Right lung (tissue), 10 donors: ENCODE measurements at places on chromosomes 3 and 15. TPM values are rescaled to one million over a fixed set of nuclear protein-coding genes. Genes with fewer than 3 reads are reported as not detected.

- no peak for DNase-seq
These were observed 170.2 kb upstream of the LRRC3B start for GRCh38 chr3:26452363-26452762.

DNA sequence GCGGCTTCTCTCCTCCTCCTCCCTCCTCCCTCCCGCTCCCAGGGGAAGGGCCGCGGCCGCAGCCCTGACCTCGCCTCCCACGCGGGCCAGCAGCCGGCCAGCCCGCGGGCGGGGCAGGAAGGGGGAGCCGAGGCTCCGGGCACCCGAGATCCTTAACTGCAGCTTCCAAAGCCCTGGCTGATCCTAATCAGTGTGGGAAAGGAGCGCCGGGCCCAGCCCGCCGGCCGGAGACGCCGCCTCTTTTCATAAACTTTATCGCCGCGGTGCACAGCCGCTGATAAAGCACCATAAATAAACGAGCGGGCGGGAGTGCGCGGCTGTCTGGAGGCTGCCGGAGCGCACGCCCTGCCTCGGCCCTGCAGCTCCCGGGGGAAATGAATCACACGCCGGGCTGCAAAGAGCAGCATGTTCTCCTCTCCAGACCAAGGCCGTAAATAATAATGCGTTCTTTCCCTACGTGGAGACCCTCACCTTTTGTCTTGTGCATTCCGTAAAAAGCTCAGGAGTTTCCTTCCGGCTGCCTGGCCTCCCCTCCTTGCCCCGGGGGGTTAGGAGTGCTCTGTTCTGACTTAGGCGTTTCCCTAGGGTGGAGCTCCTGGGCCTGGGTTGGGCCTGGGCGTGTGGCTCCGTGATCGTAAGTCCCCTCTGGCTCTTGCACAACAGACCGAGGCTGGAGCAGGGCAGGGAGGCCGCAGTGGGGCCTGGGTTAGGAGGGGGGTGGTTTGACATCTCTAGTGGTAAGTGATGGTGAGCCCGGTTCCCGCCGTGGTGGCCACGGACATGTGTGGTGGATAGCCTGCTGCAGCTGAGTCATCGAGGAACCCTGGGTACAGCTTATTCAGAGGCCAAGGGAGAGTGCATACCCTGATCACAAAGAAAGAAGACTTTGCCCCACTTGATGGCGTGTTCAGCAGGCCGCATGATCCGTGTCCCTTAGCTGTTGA is 132.6 kb upstream of the HES1 start:
- peak; percentile 66 for DNase-seq

TMIE gene
- 0.72 TPM for polyA plus RNA-seq

DNA sequence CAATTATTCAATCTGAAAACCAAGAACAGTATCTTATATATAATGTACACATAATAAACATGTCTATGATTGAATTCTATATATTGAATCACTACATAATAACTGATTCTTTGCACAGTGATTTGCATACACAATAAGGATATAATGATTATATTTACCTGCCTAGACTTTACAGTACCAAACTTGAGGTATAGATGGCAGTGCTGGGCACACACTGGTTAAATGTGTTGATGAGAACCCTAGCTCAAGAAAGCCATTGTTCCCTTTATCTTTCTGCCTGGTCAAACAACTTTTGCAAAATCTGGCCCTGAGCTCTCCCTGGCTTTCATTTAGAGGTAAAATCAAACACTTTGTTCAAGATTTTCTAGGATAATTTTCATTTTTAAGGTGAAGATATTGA is 697.7 kb downstream of the TUSC7 start:
- no peak for DNase-seq

DNA sequence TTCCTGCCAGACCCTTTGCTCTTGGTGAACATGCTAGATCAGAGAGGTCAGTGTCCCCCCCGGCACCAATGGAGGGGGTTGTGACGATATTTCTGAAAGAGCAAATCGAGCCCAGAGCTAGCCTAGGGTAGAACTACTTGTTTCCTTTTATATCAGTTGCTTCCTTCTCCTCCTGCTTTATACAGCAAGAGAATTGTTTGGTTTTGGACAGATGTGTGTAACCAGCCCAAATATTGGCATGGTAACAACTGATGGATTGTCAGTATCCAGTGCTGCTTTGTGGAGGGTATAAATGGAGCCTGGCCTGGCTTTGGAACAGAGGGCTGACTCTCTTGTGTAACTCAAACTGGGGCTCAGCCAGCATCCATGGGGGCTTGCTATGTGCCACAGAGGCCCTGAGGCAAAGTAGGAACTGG is 27.2 kb downstream of the SNX1 start:
- DNase-seq, result no peak

GRCh38 chr3:133038089-133038730 is at the start of gene TMEM108:
TSS of gene TMEM108 (plus strand) at chr3:133038391.
- DNase-seq, result peak; percentile 87

DNA sequence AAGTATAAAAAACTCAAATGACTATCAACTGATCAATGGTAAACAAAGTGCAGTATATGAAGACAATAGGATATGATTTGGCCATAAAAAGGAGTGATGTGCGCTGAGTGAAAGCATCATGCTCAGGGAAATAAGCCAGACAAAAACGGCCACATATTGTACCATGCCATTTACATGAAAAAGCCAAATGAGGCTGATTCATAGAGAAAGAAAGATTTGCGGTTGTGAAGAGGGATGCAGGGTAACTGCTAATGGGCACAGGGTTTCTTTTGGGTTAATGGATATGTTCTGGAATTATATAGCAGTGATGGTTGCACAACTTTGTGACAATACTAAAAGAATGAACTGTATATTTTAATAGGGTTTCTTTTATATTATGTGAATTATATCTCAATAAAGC is 877.2 kb upstream of the CFAP20DC start:
- DNase-seq, result no peak

DNA sequence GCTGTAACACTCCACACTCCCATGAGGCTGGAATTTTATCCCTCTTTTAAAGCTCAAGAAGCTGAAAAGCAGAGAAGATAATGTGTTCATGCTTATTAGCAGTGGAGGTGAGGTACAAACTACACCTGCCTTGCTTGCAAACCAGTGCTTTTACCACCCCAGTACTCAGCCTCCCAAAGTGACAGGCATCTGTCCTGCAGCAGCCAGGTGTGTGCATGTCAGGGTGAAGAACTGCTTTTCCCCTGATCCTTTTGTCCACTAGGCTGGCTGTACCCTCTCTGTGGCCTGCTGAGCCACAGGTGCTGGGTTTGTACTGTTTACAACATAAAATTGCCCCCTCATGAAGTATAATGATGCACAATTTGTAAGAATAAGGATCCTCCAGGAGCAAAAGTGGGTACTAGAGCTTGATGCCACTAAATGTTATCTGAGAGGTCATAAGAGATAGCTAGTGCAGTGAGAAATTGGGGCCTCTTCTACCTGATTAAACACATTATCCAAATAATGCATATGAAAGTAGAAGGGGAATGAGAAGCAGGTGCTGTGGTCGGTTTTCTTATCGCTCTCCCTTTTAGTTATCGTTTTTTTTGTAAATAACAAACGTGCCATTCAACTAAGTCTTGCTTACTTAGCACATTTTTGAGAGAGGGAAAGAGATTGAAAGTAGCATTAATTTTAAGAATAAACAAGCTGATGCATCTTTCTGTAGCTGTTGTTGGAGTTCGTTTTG is 39.2 kb upstream of the GADL1 start:
- DNase-seq, result no peak

CADPS gene
- 1.4 TPM for polyA plus RNA-seq

GRCh38 chr15:99706557-99707303 is 26.5 kb downstream of the LYSMD4 start:
- no peak for DNase-seq

GRCh38 chr3:51974277-51974962 is 444 bp upstream of the ABHD14A start:
- DNase-seq, result no peak

SLC38A3 gene
- polyA plus RNA-seq, result 7.9 TPM

DNA sequence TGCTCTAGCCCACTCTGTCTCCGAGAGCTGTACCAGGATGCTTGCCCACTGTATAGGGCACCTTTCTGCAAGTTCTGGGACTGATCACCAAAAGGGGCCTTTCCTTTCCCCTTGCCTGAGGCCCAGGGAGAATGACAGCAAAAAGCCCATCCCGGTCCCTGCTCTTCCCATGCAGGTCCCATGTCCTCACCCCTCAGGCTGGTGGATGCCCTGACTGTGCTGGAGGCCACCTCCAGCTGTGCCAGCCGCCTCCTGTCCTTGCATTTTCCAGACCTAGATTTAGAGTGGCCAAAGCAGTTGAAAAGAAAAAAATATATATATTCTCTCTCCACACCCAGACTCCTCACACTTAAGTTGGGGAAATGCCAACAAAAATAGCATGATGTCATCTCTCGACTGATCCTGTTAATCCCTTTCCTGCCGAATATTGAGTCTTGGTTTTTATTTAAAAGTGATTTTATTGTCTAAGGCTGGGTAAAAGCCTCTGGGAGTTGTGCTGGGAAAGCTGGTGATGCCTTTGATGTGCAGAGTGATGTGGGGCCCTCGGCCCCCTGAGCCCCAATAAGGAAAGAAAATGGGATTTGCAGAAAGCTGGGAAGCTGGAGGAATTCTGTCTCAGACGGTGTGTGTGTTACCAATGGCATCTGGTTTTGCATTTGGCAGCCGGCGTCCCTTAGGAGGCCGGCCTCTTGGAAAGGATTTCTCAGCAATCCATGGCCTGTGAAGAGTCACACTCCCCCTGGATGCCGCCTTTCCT is 29.3 kb upstream of the TPM1 start:
- peak; percentile 19 for DNase-seq

- no peak for DNase-seq
These were observed 47.0 kb downstream of the EXD1 start for GRCh38 chr15:41183581-41183980.

DNA sequence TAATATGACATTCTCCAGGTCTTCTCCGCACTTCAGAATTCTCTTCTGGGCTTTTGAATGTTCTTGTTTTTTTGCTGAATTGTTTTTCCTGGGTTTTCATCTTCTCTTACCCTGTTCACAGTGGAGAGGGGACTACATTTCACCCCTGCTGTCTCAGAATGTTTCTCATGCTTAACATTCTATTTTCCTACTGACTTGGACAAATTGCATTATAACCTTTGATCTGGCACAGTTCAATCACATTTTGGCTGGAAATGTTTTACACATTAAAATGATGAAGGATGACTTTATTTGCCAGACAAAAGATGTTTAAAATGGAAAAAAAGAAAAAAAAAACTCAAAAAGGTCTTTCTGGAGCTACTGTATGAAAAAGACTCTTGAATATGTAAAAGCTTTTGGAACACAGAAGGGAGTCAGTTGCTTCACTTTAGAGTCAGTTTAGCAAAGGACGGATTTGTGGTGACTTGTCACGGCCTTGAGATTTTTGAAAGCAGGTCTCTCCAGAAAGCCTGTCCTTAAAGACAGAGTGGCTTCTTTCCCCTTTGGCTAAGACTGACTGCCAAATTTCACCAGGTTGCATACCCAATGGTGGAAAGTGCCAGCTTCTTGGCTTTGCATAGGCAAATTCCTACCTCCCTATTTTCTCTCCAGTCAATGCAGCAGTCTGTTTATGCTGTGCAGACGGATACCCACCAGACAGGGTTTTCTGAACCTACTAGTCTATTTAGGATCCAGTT is 401.0 kb upstream of the TBL1XR1 start:
- no peak for DNase-seq

- DNase-seq, result no peak
These were observed 294.2 kb upstream of the SEMA6D start for GRCh38 chr15:47422881-47423665.

GRCh38 chr15:76799760-76800159 is 105.4 kb downstream of the SCAPER start:
- no peak for DNase-seq

DNA sequence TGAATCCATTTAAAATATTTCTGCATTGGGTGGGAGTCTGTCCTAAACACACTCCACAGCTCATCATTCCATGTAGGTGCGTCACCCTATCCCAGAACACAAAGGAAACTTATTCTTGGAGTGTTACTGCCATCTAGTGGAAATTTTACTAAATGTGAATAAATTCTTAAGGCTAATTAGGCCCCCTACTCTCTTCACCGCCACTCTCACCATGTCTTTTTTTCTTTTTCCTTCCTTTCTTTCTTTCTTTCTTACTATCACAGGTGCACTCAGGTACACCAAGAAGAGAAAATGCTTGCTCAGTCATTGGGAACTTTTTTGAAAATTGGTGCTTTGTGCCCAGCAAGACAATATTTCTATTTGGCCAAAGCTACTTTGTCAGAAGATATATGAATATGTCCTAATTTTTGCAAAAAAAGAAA is 26.4 kb upstream of the ATP8B4 start:
- DNase-seq, result peak; percentile 57

GRCh38 chr3:42019953-42020260 is 58.0 kb upstream of the ULK4 start:
- DNase-seq, result no peak

- DNase-seq, result no peak
These were observed 4.5 kb upstream of the POPDC2 start for GRCh38 chr3:119664850-119665379.

- DNase-seq, result peak; percentile 23
These were observed at the start of gene PSTPIP1 for GRCh38 chr15:76994971-76995945. TSS of gene PSTPIP1 (plus strand) at chr15:76995126. CDS start at chr15:76995574, 448 bp downstream.

DNA sequence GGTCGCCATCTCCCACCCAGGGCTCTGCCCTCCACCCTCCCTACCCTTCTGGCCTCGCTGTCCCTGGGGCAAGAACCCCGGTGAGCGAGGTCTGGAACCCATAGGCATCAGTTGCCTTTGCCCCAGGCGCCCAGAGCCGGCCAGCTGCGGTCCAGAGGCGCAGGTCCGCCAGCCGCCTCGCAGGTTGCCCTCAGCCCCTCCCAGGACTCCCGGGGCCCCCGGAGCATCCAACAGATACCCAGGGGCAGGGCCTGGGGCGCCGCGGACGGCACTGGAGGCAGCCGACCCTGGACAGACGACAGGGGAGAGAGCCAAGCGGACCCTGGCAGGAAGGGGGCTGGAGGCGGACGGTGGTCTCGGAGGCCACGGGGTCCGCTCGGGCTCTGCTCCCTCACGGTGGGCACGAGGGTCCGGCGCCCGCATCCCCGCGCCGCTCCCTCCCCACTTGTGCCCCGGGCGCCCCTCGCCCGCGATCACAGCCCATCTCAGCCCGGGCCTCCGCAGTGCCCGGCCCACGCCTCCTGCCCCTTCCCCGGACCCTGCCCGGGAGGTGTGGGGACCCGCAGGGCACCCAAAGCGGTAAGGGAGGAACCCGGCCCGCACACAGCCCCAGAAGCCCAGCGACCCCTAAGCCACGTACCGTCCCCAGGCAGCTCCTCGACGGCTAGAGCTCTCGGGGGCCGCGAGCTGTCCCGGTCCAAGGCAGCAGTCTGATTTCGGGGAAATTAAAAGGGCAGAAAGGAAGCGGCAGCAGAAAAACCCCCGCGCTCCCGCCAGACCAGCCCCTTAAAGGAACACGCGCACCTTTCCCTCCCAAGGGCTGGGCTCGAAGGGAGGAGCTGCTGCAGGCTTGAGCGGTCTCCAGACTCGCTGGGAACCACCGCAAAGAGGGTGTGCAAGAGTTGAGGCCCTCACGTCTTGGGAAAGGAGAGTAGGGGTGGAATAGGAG is at the start of gene HAPLN3:
TSS of gene HAPLN3 (minus strand) at position 726 of the 949 bp plus-strand sequence. CDS start 8,246 bp downstream, outside the sequence.
- no peak for DNase-seq
